ENCODE measurements at places on chromosomes 1 and 21. TPM values are rescaled to one million over a fixed set of nuclear protein-coding genes. Genes with fewer than 3 reads are reported as not detected.

Gene TMEM167B
- total RNA-seq = 65.1 TPM

Gene RCAN3
- total RNA-seq = 122 TPM

Gene CFAP74
- under 0.01 TPM for total RNA-seq

Gene HES5
- total RNA-seq = not detected

Gene WNT4
- not detected for total RNA-seq

Gene MYBPH
- not detected for total RNA-seq

Gene DNASE2B
- total RNA-seq = not detected

Gene TMEM82
- total RNA-seq = not detected

Gene FLG2
- total RNA-seq = not detected

Gene NCSTN
- 54.5 TPM for total RNA-seq

Gene ITLN1
- 0.42 TPM for total RNA-seq

Gene CHAF1B
- total RNA-seq = 1.2 TPM

Gene PAQR7
- total RNA-seq = 3.5 TPM

Gene PODN
- total RNA-seq = 0.63 TPM

Gene SLC2A5
- 0.73 TPM for total RNA-seq

Gene RIIAD1
- total RNA-seq = not detected

Gene PLXNA2
- total RNA-seq = 2.6 TPM

Gene SLAMF7
- 12.9 TPM for total RNA-seq

Gene TXNIP
- total RNA-seq = 2,317 TPM

Gene MYBPHL
- not detected for total RNA-seq

Gene CD1C
- total RNA-seq = 12.8 TPM

Gene ANKRD34A
- total RNA-seq = 0.42 TPM

Gene RPS8
- 2,122 TPM for total RNA-seq

Gene APOBEC4
- total RNA-seq = 0.10 TPM

Gene COA7
- 1.8 TPM for total RNA-seq

Gene C1orf198
- total RNA-seq = 9.7 TPM

Gene ENAH
- 0.52 TPM for total RNA-seq

Gene EXO1
- total RNA-seq = 0.94 TPM

Gene CRABP2
- total RNA-seq = 0.42 TPM

Gene CFAP57
- total RNA-seq = 0.10 TPM

Gene PDZK1
- total RNA-seq = 0.10 TPM

Gene PLPPR4
- total RNA-seq = not detected

Gene PLEKHA6
- under 0.01 TPM for total RNA-seq

Gene COL24A1
- 0.84 TPM for total RNA-seq

Gene IFI16
- total RNA-seq = 37.3 TPM

Gene PDZK1IP1
- 3.6 TPM for total RNA-seq

Gene DCDC2B
- total RNA-seq = not detected

Gene SPATA45
- total RNA-seq = not detected

Gene TRIM67
- total RNA-seq = under 0.01 TPM

Gene PLA2G4A
- total RNA-seq = 2.2 TPM

Gene C8B
- not detected for total RNA-seq

Gene KDF1
- 0.63 TPM for total RNA-seq

Gene TMEM59
- 186 TPM for total RNA-seq

Gene LRRC41
- total RNA-seq = 20.1 TPM

Gene RHCE
- not detected for total RNA-seq

Gene ADAMTSL4
- 3.3 TPM for total RNA-seq

Gene LCE2C
- total RNA-seq = not detected

Gene NUF2
- 0.94 TPM for total RNA-seq

All from mononuclear cell (primary cell).